ENCODE measurements at places on chromosomes 1 and 21.

DNA sequence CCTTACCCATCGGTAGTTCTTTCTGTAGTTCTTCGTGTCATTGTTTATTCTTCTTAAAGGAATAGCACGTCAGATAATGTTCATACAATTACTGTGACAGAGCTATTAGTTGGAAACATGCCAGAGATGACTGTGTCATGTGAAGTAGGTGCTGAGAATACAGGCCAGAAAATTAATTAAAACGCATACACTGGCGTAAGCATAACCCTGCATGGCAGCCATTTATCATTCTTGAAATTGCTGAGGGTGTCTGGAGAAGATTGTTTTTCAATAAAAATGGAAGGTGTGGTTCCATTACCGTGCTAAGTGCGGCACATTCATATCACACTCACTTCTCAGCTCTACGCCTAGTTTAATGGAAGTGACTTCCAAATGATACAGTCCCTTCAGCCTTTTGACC, 7.8 kb downstream of the ETS2 start:
- DNase-seq: no peak

DNA sequence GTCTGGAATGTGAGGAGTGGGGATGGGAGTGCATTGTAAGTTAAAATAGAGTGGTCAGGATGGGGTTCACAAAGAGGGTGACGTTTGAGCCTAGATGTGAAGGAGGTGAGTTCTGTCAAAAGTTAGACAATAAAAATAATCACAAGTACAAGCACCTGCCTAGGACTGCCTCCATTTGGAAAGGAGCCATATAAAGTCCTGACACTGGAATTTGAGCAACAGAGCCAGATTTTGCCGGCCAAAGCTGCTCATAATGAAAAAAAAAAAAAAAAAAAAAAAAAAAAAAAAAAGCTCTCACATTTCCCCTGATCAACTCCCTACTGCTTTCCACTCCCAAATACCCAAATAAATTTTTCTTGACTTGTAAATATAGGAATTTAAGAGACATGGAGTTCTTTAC, 4.1 kb downstream of the PALMD start:
- DNase-seq: no peak

- no peak for DNase-seq
These were observed 32.3 kb downstream of the HHAT start for GRCh38 chr1:210360852-210361477.

DNA sequence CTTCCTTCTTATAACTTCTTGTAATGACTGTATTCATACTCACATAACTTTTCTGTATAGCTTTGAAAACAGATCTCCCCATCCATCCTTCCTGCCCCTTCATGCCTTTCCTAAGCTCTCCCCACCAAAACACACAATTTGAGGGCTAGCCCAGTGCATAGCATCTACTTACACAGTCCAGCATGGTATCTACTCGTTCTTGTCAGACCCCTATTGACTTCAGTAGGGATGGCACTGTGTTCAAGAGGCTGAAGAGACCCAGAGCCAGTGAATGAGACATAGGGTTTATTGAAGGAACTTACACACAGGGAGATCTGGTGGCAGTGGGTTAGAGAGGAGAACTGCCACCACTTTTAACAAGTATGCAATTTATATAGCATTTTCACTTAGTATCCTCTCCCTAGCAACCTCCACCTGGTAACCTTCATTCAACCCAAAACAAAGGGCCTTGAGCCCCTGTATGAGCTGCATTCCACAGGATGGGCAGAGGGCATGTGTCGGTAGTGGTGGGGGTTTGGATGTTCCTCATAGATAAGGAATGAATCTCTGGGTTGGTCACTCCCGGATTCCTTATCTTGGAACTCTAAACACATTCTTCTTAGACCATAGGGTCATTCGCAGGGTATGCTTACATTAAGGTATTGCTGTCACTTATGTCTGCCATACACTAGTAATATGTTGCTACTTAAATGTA, 64.9 kb upstream of the GNG12 start:
- DNase-seq: no peak

DNA sequence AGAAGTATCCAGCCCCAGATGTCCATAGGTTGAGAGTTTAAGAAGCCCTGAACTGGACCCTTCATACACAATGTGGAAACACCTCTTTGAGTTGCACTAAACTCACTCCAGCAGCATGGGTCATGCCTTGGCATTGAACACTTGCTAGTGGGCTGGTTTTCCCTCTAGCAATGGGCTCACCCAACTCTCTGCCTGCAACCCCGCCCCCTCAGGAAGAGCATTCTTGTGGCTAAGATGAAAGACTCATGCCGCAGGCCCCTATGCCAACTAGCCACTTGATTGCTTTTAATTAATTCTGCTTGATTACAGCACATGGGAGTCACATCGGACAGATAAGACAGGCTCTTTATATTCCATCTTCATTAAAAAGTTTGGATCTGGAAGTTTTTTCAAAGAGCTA, 136.5 kb upstream of the GJB5 start:
- DNase-seq: no peak

Measured in amygdala (tissue), 56 donors.